ENCODE measurements at places on chromosomes 6 and 20.

GRCh38 chr6:159012201-159012600 is 12.2 kb upstream of the RSPH3 start:
- no peak for DNase-seq

DNA sequence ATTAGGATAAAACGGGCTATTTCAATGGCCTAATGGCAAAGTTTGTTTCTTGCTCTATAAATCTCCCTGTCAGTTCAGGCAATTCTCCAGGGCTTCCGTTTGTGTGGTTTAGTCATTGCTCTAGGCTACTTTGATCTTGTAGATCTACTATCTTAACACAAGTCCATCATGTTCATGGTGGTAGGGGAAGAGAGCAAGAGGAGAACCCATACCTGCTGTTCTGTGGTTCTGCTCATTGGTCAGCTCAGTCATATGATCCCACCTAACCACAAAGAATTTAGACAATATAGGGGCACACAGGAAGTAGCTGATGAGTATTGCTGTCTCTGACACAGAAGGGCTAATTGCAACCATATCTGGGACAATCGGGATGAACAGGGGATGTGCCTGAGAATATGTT is 4.9 kb upstream of the DEK start:
- DNase-seq = peak; percentile 19

DNA sequence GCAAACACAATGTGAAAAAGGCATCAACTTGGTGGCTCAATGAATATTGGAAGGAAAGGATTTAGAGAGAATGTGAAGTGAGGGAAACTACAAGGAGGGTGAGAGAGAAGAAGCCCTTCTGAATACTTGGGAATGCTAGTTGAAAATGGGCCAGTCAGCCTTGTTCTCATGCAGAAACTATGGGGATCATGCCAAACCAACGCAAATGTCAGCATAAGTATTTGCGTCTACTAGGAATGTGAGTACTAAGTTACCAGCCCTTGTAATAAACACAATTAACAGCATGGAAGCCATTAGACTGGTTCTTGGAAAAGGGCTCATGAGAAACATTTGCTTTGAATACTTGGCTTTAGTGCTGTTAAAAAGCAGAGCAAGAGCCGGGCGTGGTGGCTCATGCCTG is 54.9 kb upstream of the AIG1 start:
- DNase-seq = no peak

GRCh38 chr6:151721671-151722070 is 85.8 kb upstream of the ESR1 start:
- DNase-seq = no peak

GRCh38 chr6:109696355-109696754 is 5.3 kb downstream of the FIG4 start:
- DNase-seq = no peak

GRCh38 chr6:11965499-11965898 is 46.6 kb upstream of the HIVEP1 start:
- no peak for DNase-seq

DNA sequence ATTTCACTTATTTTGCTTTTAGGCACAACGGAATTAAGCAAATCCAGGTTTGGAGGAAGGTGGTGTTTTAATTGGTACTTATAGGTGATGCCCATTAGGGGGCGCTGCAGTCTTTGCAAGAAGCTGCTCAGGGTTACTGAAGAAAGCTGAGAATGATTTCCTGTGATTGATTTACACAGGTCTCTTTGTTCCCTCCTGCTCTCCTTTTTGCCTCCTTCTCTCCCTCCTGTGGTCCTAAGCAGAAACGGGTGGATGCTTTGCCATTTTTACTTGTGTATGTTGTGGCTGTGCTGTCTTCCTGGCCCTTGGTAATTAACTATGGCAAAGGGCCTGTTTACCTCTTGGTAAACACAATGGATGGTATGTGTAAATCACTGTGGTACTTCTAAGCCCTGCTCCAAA is 97.8 kb downstream of the ANKS1A start:
- peak; percentile 54 for DNase-seq

- DNase-seq = no peak
Measured at GRCh38 chr6:142162780-142163179, 15.7 kb downstream of the VTA1 start.
